Activated T-cell treated with anti-CD3 and anti-CD28 coated beads for 4 hours (primary cell): ENCODE measurements at places on chromosomes 7 and 10.

- DNase-seq, result no peak
Measured at GRCh38 chr7:156816943-156817572, 75.9 kb downstream of the LMBR1 start.

DNA sequence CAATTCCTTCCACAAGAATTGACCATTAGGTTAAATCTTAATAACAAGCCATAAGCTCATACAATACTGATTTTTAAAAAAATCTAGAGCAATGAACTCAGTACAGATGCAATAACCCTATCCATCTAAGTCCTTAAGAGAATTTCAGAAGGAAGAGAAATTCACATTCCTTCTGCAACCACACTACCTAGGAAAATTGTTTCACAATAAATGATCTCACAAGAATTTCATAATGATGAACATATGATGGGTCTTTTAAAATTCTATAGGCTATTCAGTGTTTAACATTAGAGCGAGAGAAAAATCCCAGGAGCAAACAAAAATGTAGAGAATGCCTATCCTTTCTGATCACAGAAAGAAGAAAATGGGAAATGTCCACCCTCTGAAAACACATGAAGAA, 70.0 kb upstream of the MAGI2 start:
- DNase-seq, result no peak

GRCh38 chr7:157253850-157254249, 83.0 kb upstream of the DNAJB6 start:
- DNase-seq, result no peak

DNA sequence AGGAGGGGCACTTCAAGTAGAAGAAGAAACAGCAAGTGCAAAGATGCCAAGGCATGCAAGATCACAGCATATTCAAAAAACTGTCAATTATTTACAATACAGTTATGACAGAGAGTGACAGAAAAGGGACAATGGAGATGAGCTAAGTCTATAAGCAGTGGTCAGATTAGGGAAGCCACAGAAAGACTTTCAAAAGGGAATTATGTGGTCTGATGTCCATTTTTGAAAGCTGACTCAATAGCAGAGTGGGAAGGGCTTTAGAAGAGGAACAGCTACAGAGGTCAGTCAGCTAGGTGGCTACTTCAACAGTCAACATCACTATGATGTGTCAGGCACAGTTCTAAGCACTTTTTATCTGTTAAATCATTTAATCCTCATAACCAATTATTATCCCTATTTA, 45.2 kb upstream of the SPOCK2 start:
- no peak for DNase-seq

GRCh38 chr10:110138197-110138812, 69.1 kb upstream of the MXI1 start:
- DNase-seq, result no peak

GRCh38 chr7:42099066-42099465, 137.9 kb downstream of the GLI3 start:
- DNase-seq, result no peak

DNA sequence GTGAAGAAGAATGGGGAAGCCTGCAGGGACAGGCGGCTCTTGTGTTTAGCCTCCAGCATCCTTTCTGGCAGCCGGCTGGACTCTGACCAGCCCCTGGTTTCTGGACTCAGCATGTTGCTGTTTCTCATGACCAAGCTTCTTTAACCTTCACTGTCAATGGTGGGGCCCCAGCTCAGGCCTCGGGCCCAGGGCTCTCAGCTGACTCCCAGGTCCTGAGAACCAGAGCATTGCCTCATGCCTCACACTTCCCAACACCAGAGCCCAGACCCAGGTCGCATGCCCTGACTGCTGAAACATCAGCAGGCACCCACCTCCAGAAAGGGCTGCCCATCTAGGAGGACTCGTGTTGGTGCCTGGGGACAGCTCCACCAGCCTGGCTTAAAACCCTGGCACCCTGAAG, 34.8 kb upstream of the FGFR2 start:
- no peak for DNase-seq
